ENCODE measurements at places on chromosomes 16 and 17. TPM values are rescaled to one million over a fixed set of nuclear protein-coding genes. Genes with fewer than 3 reads are reported as not detected.

Gene GLIS2
- 3.3 TPM for total RNA-seq

Gene KRT28
- not detected for total RNA-seq

Gene ABCC6
- 0.43 TPM for total RNA-seq

GRCh38 chr16:84752600-84752999 lies 52.8 kb downstream of the USP10 start:
- no peak for DNase-seq

DNA sequence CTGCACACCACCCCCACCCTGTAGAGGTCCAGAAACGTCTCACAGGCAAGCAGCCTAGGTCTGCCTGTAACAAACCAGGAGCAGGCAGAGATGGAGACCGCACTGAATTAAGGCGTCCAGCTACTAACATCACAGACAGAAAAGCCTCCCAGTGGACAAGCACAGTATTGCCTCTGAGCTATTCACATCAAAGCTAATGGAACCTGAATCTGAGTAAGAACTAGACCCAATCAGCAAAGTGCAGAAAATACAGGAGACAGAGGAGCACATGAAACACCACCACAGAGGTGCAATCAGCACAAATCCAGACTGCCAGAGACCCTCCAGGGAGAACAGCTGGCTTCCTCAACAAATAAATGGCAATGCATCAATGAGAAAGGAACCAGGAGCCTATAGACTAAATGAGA lies 22.2 kb upstream of the PEMT start:
- DNase-seq = peak; percentile 70

GRCh38 chr17:78767806-78768205 lies 14.3 kb downstream of the CYTH1 start:
- DNase-seq = peak; percentile 53

DNA sequence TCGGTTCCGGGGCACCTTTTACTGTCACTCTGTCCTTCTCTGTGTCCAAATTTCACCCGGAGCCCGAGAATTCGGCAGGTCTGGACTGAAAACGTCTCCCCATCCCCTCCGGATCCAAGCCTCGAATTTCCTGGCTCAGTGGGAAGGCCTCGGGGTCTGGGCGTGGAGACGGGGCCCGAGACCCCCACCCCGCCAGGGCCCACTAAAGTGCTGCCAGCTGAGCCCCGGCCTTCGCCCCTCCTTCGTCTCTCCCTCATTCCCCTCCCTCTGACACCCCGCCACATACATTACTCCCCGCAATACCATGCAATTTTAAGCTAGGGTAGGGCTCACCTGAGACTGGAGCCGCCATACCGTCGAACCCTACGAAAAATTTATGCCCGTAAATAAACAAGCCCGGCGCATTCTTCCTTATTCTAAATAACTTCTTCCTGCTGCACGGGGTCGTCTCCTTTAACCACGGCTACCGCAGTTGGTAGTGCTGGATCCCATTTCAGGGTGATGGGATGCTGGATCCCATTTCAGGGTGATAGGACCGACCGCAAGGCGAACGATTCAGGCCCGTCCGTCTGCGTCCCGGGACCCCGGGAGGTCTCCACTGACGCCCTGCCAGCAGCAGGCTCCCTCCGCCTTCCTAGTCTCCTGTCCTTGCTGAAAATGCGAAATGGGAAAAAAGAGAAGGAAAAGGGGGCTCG lies 4.4 kb upstream of the OR1F1 start:
- no peak for DNase-seq

- peak; percentile 35 for DNase-seq
Observed at GRCh38 chr17:44906763-44907728, 7.8 kb upstream of the EFTUD2 start.

DNA sequence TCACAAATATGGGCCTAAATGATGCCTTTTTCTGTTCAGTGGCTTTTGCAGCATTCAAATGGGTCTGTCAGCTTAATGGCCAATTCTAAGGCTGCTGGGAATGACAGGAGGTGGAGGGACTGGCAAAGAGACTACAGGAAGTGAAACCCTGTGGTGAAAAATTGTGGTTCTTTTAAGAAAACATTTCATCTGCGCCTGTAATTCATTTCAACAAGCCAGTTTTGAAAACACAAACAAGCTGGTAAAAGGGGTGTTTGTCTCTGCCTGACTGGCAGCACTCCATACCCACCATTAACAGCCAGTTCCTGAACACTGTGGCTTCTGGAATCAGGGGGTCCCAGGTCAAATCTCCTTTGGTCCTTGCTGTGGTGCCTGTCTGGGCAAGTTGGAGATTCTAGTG lies 3.6 kb upstream of the KDM8 start:
- peak; percentile 33 for DNase-seq

- peak; percentile 27 for DNase-seq
Observed at GRCh38 chr17:27807567-27808470, 7.5 kb upstream of the NOS2 start.

DNA sequence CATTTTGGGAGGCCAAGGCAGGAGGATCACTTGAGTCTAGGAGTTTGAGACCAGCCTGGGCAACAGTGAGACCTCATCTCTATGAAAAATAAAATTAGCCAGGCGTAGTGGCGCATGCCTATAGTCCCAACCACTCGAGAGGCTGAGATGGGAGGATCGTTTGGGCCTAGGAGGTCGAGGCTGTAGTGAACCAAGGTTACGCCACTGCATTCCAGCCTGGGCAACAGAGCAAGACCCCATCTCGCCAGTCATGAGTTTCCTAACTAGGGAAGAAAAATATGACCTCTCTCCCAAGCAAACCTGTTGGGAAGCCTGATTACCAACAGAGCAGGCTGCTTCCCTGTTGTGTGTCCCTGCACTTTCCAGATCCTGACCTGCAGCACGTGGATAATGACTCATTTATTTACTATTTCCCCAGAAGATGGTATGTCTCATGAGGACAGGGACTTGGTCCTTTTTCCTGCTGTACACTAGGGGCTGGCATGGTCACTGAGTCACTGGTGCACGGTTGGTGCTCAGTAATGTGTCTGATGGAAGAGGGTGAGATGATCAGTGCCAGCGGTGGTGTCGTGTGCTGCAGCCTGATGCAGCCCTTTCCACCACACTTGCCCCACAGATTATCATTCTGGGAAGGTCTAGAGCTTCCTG lies 30.8 kb downstream of the NMT1 start:
- DNase-seq = no peak

- DNase-seq = no peak
Observed at GRCh38 chr17:81558941-81559806, 7.0 kb upstream of the FAAP100 start.

DNA sequence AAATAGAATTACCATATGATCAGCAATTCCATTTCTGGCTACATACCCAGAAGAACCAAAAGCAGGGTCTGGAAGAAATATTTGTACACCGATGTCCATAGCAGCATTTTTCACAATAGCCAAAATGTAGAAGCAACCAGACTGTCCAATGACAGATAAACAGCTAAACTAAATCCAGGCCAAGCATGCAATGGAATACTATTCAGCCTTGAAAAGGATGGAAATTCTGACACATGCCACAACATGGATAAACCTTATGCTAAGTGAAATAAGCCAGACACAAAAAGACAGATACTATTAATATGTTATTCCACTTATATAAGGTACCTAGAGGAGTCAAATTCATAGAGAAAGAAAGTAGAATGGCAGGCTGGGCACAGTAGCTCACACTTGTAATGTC lies 25.9 kb upstream of the CREBBP start:
- DNase-seq = no peak

Measured in myocyte (in vitro differentiated cells).